ENCODE measurements at places on chromosomes 13 and 19.

GRCh38 chr19:55423225-55424005 lies 15.8 kb upstream of the UBE2S start:
- DNase-seq, result no peak

- DNase-seq, result no peak
Observed at GRCh38 chr13:50282016-50282415, 266.8 kb downstream of the KCNRG start.

GRCh38 chr19:28519952-28520861 lies 692.7 kb downstream of the UQCRFS1 start:
- DNase-seq, result no peak

- no peak for DNase-seq
Observed at GRCh38 chr13:68380041-68380973, 1150.2 kb upstream of the PCDH9 start.

GRCh38 chr19:4089946-4090345 lies 23.2 kb upstream of the ZBTB7A start:
- DNase-seq, result no peak

DNA sequence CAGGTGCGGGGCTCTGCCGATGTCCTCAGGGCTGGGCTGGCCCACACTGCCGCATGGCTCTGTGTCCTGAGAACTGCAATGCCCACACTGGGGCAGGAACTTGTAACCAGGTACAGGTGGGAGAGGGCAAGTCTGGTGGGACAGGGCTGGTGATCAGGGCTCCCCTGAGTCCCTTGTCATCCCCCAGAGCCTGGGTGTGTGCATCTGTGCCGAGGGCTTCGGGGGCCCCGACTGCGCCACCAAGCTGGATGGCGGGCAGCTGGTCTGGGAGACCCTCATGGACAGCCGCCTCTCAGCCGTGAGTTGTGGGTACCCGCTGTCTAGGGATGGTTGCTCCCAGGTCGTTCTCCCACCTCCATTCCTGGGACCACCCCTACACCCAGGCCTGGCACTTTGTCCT lies 30.5 kb downstream of the MEGF8 start:
- no peak for DNase-seq

DNA sequence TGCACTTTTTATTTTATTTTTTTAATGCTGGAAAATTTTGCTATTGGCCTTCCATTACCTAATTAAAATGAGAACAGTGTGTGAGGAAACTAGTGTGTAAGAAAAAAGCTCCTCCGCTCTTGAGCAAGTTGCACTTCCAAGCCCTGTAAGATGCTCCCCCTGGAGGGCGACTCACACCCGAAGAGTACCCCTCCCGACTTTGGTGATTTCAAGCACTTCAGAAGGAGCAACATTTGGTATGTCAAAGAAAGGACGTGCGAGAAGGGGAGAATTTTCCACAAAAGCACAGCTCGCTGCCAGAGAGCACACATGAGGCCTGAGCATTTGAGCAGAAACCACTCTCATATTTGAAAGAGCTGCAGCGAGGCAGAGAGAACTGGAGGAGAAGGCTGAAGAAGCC lies 504.4 kb downstream of the FGF9 start:
- no peak for DNase-seq

- no peak for DNase-seq
Observed at GRCh38 chr19:35013041-35013819, 13.1 kb downstream of the GRAMD1A start.

DNA sequence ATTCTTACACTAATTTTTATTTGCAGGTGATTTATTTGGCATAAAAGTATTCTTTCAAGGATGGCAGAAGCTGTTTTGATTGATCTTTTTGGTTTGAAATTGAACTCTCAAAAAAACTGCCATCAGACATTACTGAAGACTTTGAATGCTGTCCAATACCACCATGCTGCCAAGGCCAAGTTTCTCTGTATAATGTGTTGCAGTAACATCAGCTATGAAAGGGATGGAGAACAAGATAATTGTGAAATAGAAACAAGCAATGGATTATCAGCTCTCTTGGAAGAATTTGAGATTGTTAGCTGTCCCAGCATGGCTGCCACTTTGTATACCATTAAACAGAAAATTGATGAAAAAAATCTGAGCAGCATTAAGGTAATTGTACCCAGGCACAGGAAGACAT lies 1.2 kb downstream of the LACC1 start:
- DNase-seq, result no peak

DNA sequence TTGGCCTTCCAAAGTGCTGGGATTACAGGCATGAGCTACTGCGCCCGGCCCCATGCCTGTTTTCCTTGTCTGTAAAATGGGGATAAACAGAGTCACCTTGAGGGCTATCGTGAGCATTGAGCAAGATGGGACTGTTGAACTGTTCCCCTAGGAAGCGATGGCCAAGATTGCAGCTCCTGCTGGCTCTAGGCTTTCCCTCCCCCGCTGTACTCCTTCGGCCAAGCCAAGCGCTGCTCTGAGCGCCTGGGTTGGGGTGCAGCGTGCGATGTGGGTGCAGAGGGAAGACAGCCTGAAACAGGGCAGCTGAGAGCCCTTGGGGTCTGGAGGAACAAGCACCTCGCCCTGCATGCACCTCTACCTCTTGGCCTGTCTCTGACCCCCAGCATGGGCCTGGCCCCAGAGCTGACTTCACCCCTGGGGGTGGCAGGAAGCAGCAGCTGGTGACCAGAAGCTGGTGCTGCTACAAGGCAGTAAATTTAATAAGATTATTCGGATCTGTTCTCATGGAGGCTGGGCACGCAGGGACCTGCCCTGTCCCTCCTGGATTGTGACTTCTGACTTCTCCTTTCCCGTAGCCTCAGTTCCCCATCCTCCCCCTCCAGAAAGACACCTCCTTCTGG lies 5.3 kb downstream of the GNG8 start:
- no peak for DNase-seq

GRCh38 chr13:59354665-59355369 lies 808.9 kb downstream of the DIAPH3 start:
- DNase-seq, result no peak

DNA sequence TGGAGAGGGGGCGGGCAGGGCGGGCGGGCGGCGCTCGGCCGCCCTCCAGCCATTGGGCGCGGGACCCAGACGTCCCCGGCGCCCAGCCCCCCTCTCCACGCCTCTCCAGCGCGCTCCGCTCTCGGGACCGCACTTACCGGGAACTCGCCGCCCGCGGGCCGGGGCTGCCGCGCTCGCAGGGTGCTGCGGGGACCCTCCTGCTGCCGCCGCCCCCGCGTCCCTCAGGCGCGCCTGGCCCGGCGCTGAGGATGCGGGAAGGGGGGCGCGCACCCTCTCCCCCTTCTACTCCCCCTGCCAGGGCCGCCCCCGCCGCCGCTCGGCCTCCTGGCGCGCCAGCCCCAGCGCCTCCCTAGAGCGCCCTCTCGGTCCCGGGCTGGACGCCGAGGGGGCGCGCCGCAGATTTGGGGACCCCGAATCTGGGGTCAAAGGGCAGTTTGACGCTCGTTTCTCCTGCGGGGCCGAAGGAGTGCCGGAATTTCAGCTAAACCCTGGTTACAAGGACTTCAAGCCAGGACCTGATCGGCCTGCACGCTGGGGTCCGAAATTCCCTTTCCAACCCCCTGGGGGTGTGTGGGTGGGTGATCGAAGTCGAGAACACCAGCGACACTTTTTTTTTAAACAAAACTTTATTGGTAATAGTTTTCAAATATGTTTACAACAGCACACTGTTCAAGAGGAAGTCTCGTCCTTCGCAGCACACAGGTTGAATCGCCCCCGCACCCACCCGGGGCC lies 696 bp upstream of the SAMD1 start:
- DNase-seq, result peak; percentile 20

GRCh38 chr19:4109626-4109945 lies 14.3 kb downstream of the MAP2K2 start:
- no peak for DNase-seq

DNA sequence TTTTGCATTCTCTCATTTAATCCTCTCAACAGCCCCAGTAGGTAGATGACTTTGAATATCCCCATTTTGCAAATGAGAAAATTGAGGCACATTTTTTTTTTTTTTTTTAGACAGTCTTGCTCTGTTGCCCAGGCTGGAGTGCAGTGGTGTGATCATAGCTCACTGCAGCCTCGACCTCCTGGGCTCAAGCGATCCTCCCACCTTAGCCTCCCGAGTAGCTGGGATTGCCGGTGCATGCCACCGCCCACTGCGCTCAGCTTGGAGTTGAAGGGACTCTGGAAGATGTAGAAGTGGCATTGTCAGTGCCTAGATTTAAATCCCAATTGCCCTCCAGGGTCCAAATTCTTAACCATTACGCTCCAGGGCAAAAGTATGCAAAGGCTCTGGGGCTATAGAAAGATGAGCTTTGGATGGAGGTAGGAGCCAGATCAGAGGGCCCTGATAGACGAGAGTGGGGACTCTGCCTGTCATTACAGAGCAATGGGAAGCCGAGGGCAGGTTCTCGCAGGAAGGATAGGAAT lies 813 bp upstream of the MCOLN1 start:
- no peak for DNase-seq

DNA sequence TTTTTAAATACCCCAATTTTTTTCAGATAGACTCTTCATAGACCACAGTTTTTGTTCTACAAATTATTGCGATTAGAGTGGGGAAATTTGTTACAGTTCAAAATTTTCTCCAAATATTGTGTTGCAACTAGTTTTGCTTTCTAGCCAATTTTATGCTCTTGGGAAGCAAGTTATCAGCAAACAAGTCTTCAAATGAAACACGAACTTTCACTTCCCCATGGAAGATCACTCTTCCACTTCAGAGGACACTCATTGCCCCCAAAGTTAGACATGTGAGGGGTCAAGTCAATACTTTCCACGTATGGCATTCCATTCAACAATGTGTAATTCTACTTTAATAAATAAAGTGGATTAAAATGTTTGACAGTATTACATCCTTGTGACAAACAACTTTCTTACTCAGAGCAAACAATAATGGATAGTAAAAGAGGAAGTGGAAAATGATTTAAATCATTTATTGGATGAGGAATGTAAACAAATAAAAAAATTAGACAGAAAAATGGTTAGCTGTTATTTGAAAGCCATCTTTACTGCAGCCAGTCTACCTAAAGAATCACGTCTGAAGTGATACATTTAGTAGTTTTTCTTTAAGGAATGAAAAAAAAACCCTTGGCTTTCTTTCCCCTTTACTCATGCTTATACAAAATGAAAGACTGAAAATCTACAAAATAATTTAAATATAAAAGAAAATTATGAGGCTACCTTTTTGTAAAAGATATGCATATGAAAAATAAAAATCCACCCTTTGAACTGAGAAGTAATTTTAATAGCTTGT lies 41.2 kb upstream of the TNFSF11 start:
- no peak for DNase-seq

DNA sequence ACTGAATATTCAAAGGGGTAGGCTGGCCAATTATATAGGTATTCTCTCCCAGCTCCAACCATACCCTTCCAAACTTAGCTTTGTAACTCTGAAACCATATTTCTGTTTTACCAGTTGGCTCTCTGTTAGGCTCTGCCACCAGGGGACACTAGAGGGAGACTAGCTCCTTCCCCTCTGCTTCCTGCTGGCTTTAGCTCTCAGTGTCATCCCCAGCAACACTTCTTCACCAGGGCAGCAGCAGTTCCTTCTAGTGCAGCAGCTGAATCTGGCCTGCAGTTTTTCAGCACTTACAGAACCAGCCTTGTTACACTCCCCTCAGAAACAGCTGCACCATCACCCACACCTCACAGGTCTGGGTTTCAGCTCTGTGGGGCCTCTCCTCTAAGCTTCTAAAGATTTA lies 51.0 kb upstream of the DOCK9 start:
- no peak for DNase-seq

DNA sequence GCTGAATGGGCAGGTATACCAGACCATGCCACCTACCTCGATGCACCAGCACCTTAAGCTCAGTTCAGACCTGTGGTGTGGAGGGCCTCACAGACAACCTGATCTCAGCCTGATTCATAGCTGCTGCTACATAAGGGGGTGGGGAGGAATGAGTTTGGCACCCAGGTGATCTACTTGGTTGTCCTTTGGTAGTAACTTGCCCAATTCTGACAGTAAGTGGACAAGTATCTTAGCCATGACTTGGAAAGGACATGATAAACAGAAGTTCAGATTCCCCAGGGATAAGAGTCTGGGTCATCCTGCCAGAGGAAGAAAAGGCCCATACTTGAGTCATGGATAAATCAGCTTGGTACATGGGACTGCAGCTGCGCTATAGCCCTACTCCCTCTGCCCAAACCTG lies 28.4 kb upstream of the SOHLH2 start:
- no peak for DNase-seq

- DNase-seq, result no peak
Observed at GRCh38 chr19:52535771-52536447, 8.4 kb downstream of the ZNF808 start.

- peak; percentile 12 for DNase-seq
Observed at GRCh38 chr19:5775668-5776309, 8.8 kb downstream of the PRR22 start.

DNA sequence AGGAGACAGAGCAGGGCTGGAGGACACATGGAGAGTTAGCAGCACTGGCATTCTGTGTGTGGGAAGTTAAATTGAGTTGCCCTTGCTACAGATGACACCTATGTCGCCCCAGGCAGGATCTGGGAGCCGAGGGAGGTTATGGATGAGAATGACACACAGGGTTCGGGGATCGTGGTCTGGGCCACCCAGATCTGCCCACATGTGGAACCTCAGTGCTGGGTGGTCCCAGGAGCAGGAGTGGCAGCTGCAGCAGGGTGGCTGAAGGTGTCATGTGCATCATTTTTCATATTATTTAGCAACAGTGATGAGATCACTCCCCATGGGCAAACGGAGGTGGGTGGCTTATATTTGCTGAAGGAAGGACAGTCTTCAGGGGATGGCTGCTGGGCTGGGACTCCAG lies 3.2 kb downstream of the IL17D start:
- DNase-seq, result no peak

DNA sequence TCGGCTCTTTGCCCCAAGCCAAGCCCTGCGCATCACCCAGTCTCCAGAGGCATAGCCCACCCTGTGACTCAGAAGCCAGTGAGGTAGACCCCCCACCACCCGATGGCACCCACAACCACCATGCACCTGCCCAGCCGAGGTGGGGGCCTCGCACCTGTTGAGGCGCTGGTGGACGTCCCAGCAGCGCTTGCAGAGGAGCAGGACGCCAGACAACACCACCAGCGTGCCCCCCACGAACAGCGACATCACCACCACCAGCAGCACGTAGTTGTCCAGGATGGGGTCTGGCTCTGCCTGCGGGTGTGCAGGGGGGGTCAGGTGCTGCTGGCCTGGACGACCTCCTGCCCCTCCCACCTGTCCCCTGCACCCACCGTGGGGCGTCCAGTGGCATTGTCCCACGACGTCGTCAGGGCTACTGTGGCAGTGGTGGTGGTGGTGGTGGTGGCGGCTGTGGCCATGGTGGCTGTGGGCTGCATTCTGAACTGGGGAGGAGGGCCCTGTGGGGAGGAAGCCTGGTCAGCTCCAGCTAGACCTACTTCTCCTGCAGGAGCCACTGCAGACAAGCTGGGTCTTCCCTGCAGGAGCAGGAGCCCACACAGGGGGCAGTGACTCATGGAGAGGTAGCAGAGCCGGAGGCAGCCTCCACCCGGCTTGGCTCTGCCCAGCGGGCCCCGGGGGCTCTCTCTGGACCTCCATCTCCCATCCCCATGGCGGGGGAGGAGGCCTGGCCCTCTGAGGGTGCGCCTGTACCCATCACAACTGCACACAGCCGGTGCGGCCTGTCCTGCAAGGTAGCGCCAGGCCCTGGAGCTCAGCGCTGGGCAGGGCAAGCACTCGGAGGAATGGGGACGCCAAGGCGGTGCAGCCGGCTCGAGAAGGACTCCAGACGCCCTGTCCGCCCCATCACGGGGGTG lies 1.9 kb downstream of the CBARP start:
- peak; percentile 34 for DNase-seq

Measured in NCI-H226 (cell line).